ENCODE measurements at places on chromosomes 4 and X. TPM values are rescaled to one million over a fixed set of nuclear protein-coding genes. Genes with fewer than 3 reads are reported as not detected.
A peak's percentile ranks its signal among the peaks of the same experiment; 100 is the strongest.

DNA sequence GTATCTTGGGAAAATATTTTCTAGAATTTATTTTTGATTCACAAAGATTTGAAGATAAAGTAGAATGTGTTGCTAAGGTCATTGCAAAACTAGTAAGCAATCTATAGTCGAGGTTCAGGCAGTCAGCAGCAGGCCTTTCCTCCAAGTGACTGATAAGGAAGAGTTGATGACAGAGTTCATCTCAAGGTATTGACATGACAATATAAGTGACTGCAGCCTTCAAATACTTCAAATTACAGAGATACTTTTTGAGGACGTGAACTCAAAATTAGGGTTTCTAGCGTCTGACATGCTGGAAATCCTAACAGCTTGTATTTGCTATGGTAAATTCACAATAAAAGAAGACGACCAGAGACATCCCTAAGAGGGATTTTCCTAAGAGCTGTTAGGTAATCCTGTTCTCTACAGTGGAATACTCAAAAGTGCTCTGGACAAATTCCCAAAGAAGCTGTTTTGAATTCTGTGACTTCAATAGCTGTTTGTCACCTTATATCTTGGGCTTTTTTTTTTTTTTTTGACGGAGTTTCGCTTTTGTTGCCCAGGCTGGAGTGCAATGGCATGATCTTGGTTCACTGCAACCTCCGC is 7.4 kb downstream of the ARHGAP10 start:
- peaks cover 32% of the 10 kb centered on the region for H3K4me1 ChIP-seq
- DNase-seq: no peak
- H3K36me3 ChIP-seq: no peaks in the 10 kb centered on the region
- H3K27me3 ChIP-seq: no peaks in the 10 kb centered on the region
- H3K27ac ChIP-seq: no peak overlapping the region

- peaks cover 12% of the 10 kb centered on the region for H3K4me1 ChIP-seq
- no peak overlapping the region for H3K27ac ChIP-seq
- H3K4me3 ChIP-seq: no peak overlapping the region
- DNase-seq: no peak
- no peaks in the 10 kb centered on the region for H3K36me3 ChIP-seq
- no peaks in the 10 kb centered on the region for H3K27me3 ChIP-seq
Measured at GRCh38 chrX:17544821-17545220, 169.8 kb downstream of the NHS start.

- no peak overlapping the region for H3K4me3 ChIP-seq
- peaks cover 46% of the 10 kb centered on the region for H3K4me1 ChIP-seq
- H3K27me3 ChIP-seq: no peaks in the 10 kb centered on the region
- peak; percentile 85 for DNase-seq
Measured at GRCh38 chr4:78542373-78542772, 9.2 kb upstream of the ANXA3 start.

The TAF1 gene
- 36.8 TPM for total RNA-seq

DNA sequence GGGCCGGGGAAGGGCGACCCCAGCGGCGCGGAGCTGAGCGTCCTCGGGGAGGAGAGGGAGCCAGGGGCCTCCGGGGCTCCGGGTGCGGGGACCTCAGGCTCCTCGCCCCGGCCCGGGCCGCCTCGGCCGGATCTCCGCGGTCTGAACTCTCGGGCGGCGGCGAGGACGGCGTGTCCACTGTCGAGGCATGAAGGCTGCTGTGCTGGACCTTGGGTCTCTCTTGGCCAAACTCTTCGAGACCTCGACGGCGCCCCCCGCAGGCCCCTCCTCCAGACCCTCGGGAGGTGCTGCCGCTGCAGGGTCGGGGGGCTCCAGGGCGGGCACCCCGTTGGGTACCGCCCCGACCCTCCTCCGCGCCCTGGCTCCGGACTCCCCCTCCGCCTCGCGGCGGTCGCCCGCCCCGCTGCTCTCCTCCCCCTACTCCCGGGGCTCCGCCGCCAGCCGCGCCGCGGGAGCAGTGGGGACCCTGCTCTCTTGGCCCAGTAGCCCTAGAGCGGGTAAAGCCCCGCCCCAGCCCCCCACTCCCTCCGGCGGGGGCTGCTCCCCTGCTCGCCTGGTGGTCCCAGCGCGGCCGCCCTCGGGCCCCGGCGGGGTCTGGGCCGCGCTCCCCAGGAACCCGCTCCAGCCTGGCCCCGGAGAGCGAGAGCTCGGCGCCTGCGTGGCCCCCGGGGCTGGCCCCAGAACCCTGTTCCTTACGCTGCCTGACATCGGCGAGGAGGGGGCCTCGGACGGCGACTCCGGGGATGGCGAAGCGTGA is 564 bp downstream of the FAM149A start:
- H3K27me3 ChIP-seq: peaks cover 60% of the 10 kb centered on the region
- no peak overlapping the region for H3K4me3 ChIP-seq
- H3K36me3 ChIP-seq: no peaks in the 10 kb centered on the region
- no peaks in the 10 kb centered on the region for H3K4me1 ChIP-seq

- DNase-seq: no peak
- H3K4me1 ChIP-seq: no peaks in the 10 kb centered on the region
- no peaks in the 10 kb centered on the region for H3K36me3 ChIP-seq
- no peaks in the 10 kb centered on the region for H3K27me3 ChIP-seq
- no peak overlapping the region for H3K27ac ChIP-seq
- H3K4me3 ChIP-seq: no peak overlapping the region
Measured at GRCh38 chrX:131393426-131393825, 104.3 kb upstream of the IGSF1 start.

The GPR34 gene
- total RNA-seq: not detected

The RBPJ gene
- 31.5 TPM for total RNA-seq
